ENCODE measurements at places on chromosomes 5 and 9.

DNA sequence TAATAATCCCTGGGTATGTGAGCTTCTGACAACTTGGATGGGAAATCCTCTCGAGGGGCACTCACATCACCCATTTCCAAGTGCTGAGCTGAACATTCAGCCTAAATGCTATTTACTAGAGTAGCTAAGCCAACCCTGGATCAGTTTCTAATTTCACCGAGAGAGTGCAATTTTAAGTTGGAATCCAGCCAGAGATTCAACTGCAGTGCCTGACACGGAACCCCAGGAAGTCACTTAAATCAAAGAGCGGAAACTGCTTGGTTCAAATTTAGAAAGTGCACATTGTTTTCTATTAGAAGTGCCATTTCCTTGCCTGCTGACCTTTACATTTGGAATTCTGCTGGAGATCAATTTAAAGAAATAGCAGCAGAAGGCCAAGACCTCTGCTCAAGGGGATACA is 8.8 kb downstream of the SPRY4 start:
- DNase-seq, result peak; percentile 28

GRCh38 chr5:75389430-75389829 is 52.4 kb downstream of the HMGCR start:
- DNase-seq, result no peak

GRCh38 chr5:143073766-143074165 is 303.6 kb downstream of the ARHGAP26 start:
- no peak for DNase-seq

DNA sequence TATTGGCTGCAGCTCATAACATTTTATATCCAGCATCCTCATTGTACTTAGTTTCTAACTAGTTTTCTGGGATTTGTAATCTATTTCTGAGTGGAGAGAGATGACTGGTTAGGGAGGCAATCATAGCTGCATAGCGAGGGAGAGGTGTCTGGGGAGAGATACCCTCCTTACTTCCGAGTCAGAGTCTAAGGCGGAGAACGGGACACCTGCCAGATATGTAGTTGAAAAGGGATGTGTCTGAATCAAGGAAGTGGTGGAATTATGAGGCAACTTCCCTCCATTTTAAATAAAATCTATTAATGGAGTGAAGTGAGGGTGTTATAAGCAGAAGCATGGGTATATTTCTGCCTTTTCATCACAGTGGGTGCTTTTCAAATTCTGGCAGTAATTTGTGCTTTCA is 126.5 kb downstream of the MAST4 start:
- DNase-seq, result no peak

- DNase-seq, result no peak
Observed at GRCh38 chr5:15676591-15676990, 176.6 kb downstream of the FBXL7 start.

GRCh38 chr5:71767661-71768060 is 48.6 kb downstream of the CARTPT start:
- DNase-seq, result no peak

DNA sequence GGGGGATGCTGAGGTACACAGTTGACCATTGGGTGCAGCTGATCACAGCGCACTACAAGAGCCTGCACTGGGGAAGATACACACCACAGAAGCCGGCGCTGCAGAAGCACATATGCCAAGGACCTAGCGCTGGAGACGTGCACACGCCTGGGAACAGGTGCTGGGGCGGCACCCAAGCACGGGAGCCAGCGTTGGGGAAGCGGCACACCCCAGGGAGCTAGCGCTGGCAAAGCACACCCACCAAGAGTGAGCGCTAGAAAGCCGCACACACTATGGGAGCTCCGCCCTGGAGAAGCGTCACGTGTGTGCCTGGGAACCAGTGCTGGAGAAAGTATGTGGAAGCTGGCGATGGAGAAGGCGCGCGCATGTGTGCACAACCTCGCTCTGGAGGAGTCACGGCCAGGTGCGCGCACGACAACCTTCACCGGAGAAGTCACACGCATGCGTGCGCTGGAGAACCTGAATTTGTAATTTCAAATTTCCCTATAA is 4.5 kb downstream of the FANCC start:
- DNase-seq, result peak; percentile 96

DNA sequence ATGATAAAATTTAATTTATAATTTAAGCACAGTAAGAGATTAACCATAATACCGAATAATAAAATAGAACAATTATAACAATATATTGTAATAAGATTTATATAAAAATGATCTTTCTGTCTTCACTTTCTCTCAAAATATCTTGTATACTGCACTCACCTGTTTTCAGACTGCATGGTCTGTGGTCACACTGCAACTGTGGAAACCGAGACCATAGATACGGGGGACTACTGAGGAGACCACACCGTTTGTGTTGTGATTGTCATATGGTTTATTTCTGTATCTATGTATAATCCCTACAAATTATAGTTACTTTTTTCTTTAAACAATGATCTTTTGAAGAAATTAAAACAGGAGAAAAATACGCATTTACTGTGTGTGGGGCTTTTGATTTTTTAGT is 78.8 kb upstream of the TNFAIP8 start:
- no peak for DNase-seq

DNA sequence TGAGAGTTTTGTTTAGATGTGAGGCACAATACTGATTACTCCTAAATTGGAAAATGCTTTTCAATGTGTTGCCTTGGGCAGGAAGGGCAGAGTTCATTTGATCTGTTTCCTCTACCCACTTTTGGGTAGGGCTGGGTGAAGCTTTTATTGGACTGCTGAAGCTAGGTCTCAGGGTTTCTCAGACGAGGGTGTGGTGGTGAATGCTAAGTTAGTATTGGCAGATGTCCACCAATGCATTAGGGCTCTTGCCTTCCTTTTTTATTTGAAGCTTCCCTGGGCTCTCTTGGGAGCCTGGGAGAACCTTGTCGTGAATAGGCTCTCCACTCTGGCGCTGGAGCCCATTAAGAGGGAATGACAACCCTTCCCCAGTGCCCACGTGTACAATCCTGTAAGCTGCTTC is 23.1 kb downstream of the SPTAN1 start:
- no peak for DNase-seq

- no peak for DNase-seq
Observed at GRCh38 chr5:43232943-43233833, 41.2 kb downstream of the NIM1K start.

GRCh38 chr9:1879501-1879900 is 135.6 kb upstream of the SMARCA2 start:
- DNase-seq, result no peak

- DNase-seq, result no peak
Observed at GRCh38 chr9:98955259-98955658, 11.6 kb downstream of the COL15A1 start.

DNA sequence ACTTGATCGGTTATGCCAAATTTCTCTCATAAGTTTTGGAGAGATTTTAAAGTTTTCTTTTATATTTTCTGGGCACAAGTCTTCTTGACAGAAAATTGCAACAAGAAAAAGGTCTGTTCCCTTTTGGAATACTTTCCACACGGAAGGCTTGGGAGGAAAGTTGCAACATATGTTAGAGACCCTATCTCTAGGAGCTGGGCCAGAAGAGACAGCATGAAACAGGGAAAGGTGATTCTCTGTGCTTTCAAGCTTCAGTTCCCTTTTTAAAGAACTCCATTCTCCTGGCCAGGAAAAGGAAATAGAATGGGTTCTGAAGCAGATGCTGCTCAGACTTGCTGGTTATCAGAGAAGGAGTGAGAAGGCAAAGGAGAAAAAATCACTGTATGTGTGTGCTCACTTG is 368.3 kb downstream of the SPATA31D1 start:
- no peak for DNase-seq

DNA sequence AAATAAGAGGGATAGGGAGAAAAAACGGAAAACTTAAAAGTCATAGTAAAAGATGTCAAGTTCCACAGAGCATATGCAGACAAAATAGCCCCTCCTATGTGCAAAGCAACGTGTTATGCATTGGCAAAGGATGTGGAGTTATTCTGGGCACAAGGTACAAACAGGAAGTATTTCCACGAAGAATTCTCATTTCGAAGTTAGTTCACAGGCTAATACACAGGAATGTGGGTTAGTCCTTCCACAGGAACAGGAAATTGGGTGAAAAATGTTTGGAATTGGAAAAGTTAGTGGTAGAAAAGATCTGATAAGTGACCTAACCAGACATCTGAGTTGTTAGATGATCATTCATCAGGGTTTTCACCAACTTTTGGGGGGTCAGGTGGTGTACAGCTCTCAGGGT is 326.6 kb downstream of the EBF1 start:
- no peak for DNase-seq

DNA sequence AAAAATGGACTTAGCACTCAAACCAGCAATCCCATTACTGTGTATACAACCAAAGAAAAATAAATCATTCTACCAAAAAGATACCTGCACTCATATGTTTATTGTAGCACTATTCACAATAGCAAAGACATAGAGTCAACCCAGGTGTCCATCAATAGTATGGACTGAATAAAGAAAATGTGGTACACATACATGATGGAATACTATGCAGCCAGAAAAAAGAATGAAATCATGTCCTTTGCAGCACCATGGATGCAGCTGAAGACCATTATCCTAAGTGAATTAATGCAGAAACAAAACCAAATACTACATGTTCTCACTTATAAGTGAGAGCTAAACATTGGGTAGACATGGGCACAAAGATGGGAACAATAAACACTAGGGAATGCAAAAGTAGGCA is 236.8 kb upstream of the POU5F2 start:
- DNase-seq, result no peak

DNA sequence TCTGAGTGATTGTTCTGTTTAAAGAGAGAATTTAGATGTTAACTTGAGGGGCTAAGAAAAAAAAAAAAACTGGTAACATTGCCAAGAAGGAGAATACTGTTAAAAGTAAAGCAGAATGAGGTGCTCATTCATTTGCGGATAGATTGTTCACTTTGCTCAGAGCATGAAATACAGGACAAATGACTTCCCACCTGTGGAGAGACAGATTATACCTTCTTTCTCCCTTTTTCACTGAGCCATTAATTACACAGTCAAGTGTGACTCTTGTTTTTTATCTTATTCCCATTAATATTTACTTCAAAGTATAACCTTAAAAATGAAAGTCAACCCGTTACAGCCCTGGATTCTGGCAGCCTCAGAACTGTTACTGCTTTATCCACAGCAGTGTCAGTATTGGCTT is 264.5 kb downstream of the TAF11L14 start:
- no peak for DNase-seq

DNA sequence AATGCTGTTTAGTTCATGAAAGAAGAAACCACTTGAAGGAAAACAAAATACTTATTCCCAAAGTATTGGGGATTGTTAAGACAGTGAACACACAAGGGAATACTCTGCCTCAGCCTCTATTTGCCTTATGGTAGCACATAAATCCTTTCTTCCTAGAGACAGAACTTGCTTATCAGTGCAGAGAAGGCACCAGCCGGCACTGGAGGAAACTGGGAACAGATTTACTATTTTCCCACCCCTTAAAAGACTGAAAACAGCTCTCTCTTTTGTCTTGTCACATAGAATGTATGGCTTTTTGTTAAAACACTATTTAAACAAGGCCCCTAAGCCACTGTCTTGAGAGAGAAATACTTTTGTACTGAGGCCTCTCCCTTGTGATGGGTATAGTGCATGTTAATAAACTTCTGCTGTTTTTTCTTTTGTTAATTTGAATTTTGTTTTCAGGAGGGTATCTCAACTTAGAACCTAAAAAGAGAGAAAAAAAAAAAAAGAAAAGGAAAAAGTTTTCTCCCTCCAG is 40.7 kb upstream of the EDIL3 start:
- DNase-seq, result no peak

DNA sequence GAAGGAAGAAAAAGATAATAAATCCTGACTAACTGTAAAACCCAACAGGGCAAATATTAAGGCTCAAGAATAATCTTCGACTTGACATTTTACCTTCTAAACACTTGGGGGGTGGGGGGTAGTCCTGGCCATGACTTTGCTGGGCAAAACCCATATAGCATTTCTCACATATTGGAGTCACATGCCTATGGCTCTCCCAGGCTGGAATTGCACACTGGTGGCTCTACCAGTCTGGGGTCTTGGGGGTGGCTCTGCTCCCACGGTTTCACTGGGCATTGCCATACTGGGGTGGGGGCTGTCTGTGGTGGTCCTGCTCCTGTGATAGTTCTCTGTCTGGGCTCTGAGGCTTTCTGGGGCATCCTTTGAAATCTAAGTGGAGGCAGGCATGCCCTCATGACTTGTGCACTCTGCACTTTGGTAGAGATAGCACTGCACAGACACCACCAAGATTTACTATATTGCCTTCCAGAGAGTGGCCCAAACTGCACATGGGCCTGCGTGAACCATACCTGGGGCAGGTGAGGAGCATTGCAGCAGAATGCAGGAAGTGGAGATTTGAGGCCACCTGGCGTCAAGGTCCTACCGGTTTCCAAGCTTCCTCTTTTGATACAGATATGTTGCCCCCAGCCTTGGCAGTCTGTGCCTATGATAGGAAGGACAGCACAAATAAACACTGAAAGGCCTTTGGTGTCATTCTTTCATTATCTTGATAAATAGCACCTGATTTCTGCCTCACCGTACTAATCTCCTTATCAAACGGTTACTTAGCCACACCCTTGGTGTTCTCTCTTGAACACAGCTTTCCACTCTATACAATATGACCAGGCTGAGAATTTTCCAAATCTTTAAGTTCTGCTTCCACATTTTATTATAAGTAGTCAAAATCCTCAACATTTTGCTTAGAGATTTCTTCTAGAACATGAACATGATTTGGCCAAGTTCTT is 29.8 kb downstream of the BAAT start:
- DNase-seq, result no peak

DNA sequence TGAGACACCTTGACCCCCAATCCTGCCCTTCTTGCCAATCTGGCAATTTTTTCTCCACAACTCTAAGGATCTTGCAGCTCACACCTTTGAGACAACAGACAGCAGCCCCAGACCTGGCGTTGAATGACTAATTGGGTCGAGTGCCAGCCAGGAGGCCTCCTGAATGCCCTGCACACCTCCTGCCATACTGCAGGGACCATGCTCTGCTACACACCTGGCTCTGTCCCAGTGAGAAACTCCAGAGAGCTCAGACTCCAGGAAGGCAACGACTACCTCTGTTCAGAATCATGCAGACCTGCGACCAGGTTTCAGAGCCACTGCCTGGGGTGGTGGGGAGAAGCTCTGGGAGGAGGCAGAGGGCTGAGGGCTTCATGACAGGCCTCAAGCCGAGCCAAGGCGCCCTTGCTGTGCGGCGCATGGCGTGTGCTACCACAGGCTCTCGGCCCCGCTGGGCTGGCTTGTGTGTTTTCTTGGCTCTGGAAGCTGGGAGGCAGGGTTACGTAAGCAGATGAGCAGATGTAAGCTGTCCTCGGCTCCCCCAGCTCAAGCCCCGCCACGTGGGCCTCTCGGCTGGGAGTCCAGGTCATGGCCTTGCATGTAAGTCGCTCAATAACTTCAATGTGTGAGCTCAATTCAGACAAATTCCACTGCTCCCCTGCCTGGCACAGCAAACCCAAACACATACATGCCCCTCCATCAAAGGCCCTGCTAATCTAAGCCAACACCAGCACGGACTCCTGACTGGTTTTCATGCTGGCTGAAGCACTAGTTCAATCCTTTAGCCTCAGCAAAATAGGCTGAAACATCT is 27.5 kb downstream of the B4GALT1 start:
- DNase-seq, result peak; percentile 91

GRCh38 chr9:18698992-18699391 is 225.0 kb downstream of the ADAMTSL1 start:
- DNase-seq, result no peak

GRCh38 chr9:93134015-93134739 is at the start of gene NINJ1:
Gene NINJ1 (minus strand): TSS chr9:93134251. CDS start chr9:93134217, 34 bp downstream.
- peak; percentile 71 for DNase-seq

GRCh38 chr5:117623042-117623805 is 1048.6 kb upstream of the SEMA6A start:
- no peak for DNase-seq
